ENCODE measurements at places on chromosomes 5 and 9. TPM values are rescaled to one million over a fixed set of nuclear protein-coding genes. Genes with fewer than 3 reads are reported as not detected.

GRCh38 chr9:18909140-18910018, 123.6 kb downstream of the SAXO1 start:
- peaks cover 8% of the 10 kb centered on the region for H3K27me3 ChIP-seq
- no peak overlapping the region for H3K4me3 ChIP-seq
- no peaks in the 10 kb centered on the region for H3K36me3 ChIP-seq
- H3K4me1 ChIP-seq, result no peaks in the 10 kb centered on the region
- no peak for DNase-seq
- no peak overlapping the region for H3K27ac ChIP-seq

DNA sequence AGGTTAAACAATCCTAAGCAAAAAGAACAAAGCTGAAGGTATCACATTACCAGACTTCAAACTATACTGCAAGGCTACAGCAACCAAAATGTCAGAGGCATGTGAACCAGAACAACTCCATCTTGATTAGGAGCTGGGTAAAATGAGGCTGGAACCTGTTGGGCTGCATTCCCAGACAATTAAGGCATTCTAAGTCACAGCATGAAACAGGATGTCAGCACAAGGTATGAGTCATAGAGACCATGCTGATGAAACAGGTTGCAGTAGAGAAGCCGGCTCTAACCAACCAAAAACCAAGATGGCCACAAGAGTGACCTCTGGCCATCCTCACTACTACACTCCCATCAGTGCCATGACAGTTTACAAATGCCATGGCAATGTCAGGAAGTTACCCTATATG, 252.0 kb downstream of the RASEF start:
- no peaks in the 10 kb centered on the region for H3K27me3 ChIP-seq
- H3K36me3 ChIP-seq, result no peaks in the 10 kb centered on the region
- no peaks in the 10 kb centered on the region for H3K4me1 ChIP-seq
- no peak overlapping the region for H3K27ac ChIP-seq

GRCh38 chr9:121204611-121205010, 2.9 kb upstream of the RAB14 start:
- no peak for DNase-seq
- H3K36me3 ChIP-seq, result peaks cover 24% of the 10 kb centered on the region
- peaks cover 48% of the 10 kb centered on the region for H3K4me1 ChIP-seq
- H3K27me3 ChIP-seq, result no peaks in the 10 kb centered on the region
- H3K4me3 ChIP-seq, result no peak overlapping the region
- H3K27ac ChIP-seq, result no peak overlapping the region

The PFN3 gene
- not detected for total RNA-seq

DNA sequence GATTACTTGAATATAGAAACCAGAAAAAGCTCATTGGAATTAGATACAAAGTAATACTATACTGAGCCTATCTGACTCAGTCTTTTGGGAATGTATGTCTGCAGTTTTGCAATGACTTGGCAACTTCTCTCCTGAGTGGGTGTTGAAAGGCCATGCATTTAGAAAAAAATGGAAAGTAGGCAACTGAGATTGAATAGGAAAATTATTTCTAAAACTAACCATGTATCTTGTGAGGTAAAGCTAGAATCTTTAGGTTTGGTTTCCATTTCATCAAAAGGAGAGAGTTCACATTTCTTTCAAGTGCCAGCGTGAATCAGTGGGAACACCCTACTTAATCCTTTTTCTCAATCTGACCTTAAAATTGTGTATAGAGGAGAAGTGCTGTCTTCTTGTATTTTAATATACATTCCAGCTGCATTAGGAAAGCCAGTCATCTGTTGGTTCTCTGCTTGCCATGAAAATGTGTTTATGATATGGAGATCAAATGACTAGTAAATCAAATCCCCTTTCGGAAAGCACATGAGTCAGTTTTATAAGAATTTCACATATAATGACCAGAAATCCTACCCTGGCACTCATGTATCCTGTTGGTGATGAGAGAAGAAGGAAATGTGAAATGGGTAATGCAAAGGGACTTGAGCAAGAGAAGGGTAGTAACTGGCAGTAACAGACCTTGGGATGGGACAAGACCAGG, 30.4 kb downstream of the NFX1 start:
- H3K4me1 ChIP-seq, result no peaks in the 10 kb centered on the region
- H3K27me3 ChIP-seq, result no peaks in the 10 kb centered on the region
- H3K27ac ChIP-seq, result no peak overlapping the region
- no peak for DNase-seq
- H3K36me3 ChIP-seq, result peaks cover 58% of the 10 kb centered on the region

The SPATA31A3 gene
- not detected for total RNA-seq

DNA sequence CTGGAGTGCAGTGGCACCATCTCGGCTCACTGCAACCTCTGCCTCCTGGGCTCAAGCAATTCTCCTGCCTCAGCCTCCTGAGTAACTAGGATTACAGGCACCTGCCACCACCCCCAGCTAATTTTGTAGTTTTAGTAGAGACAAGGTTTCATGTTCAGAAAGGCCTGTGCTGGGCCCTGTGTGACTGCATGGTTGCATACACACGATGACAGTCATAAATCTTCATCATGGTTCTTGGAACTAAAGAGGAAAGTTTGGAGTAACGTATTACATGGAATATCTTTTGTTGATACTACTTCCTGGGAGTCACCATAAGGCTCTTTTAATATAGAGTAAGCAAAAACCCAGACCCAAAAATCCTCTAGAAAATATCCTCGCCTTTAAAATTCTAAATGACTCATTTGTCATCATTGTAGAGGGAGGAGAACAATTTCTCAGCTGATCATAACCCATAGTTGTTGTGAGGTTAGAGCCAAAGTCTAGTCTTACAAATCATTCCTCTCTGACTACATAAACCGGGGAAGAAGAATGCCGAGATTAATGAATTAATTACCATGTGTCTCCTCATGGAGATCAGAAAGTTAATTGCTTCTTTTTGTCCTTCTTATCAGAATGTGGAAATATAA, 47.0 kb downstream of the KLF9 start:
- no peaks in the 10 kb centered on the region for H3K27me3 ChIP-seq
- peaks cover 7% of the 10 kb centered on the region for H3K36me3 ChIP-seq
- H3K4me1 ChIP-seq, result no peaks in the 10 kb centered on the region
- no peak overlapping the region for H3K4me3 ChIP-seq
- no peak for DNase-seq

- no peaks in the 10 kb centered on the region for H3K4me1 ChIP-seq
- H3K27me3 ChIP-seq, result no peaks in the 10 kb centered on the region
- DNase-seq, result no peak
- no peaks in the 10 kb centered on the region for H3K36me3 ChIP-seq
Measured at GRCh38 chr5:38323645-38324295, 65.4 kb downstream of the EGFLAM start.

Data from activated CD8-positive, alpha-beta T cell treated with anti-CD3 and anti-CD28 coated beads, Interleukin-2, amount 10 ng/mL, durations not matched to agents 7 days and 5 days (primary cell).